ENCODE measurements at places on chromosomes 6 and 20. TPM values are rescaled to one million over a fixed set of nuclear protein-coding genes. Genes with fewer than 3 reads are reported as not detected.

The BEND6 gene
- 0.66 TPM for total RNA-seq

The RAET1E gene
- not detected for total RNA-seq

- no peak for DNase-seq
These were observed 3.0 kb downstream of the THBD start for GRCh38 chr20:23046431-23046830.

- DNase-seq: no peak
These were observed 17.0 kb upstream of the CHD6 start for GRCh38 chr20:41635158-41635557.

DNA sequence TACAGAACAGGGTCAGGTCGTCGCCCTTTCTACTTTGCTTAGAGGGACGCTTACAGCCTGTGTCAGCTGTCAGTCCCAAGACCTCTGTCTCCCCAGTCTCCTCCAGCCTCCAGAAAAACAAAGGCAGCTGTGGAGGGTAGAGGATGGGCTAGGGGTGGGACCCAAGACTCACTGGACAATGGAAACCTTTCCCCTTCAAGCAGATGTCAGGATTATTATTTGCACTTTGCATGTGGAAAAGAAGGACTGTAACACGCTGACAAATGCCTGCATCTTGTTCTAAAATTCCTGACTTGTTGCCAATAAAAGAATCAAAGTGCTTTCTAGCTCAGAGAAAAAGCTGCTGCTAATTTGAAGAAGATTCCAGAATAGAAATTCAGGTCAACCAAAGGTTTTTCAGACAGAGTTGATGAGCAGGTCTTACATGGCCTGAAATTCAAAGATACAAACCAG, 58.7 kb downstream of the SNX5 start:
- DNase-seq: no peak

GRCh38 chr6:20319520-20320357, 81.9 kb upstream of the E2F3 start:
- no peak for DNase-seq

All from endothelial cell of umbilical vein (primary cell).